ENCODE measurements at places on chromosomes 6 and 20.

GRCh38 chr6:53268858-53269608, 79.7 kb downstream of the ELOVL5 start:
- DNase-seq, result no peak

DNA sequence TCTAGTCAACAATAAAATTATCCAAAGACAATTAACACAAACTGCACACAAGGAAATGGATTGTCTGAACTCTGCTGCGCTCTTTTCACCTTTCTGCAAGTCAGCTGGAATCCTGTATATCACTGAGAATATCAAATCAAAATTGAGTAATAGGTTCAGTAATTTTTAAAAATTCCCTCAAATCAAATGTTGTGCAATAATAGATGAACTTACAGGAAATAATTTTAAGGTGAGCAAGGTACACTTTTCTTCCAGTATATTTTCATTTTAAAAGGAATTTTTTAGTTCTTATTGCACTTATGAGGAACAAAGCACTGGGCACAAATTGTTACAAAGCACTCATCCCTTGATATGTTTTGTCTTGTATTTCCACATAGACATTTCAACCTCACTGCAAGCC, 1.2 kb downstream of the SAYSD1 start:
- DNase-seq, result no peak

DNA sequence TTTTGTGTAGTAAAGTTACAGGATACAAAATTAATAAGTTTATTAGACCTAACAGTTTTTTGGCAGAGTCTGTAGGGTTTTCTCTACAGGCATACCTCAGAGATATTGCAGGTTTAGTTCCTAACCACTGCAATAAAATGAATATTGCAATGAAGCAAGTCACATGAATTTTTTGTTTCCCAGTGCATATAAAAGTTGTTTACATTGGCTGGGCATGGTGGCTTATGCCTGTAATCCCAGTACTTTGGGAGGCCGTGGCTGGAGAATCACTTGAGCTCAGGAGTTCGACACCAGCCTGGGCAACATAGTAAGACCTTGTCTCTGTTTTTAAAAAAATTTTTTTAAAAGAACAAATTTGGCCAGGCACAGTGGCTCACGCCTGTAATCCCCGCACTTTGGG, 16.0 kb downstream of the C6orf52 start:
- DNase-seq, result no peak

DNA sequence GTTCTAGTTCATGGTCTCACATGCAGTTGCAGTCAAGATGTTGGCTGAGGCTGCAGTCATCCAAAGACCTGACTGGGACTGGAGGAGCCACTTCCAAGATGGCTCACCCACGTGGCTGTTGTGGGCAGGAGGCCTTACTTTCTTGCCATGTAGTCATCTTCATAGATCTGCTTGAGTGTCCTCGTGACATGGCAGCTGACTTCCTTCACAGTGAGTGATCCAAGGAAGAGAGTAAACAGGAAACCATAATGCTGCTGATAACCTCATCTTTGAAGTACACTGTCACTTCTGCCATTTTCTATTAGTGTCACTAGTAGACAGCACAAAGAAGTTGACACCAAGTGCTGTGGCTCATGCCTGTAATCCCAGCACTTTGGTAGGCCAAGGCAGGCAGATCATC, 40.1 kb upstream of the AKIRIN2 start:
- no peak for DNase-seq

GRCh38 chr6:72784071-72784470, 162.2 kb downstream of the KCNQ5 start:
- DNase-seq, result no peak

- DNase-seq, result no peak
Measured at GRCh38 chr6:129621252-129621651, 88.7 kb downstream of the ARHGAP18 start.

DNA sequence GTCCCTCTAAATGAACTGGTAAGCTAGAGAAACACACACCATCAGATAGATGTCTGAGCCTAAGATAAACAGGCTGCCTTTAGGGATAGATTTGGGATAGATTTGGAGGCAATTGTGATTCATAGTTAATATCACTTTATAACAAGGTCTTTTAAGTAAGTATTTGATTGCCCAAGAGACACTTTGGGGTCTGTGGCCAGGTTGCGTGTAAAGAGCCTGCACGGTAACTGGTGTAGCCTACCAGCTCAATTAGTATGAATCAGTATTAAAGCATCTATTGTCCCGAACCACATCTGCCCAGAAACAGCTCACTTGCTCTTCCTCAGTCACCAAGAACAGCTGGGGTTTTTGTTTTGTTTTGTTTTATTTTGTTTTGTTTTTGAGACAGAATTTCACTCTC, 193.3 kb downstream of the SASH1 start:
- peak; percentile 90 for DNase-seq

DNA sequence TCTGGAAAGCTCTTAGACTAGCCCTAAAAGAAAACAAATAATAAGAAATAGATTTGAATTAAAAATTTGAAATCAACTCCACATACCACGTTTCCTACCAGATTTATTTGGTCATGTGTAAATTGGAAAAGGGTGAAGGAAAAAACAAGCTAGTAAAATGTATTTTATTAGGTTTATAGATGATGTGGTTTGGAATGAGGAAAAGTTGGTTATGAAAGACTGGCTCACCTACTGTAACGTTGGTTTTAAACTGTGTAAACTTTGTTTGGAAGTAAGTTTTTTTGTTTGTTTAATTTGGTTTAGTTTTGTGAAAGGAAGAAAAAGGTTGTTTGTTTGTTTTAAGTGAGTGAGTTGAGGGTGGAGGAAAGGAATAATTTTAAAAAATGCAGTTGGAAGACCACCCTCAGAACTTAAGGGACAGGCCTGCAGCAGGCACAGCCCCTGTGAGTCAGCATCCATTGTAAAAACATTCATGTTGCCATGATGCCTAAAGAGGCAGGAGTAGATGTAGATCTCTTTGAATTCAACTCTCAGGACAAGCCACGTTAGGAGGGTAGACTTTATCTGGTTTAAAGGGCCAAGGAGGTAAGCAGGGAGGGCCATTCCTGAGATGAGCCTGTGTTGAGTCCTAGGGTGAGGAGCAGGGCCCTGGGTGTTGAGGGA, 93.7 kb upstream of the SCGN start:
- DNase-seq, result no peak

GRCh38 chr20:41436679-41437078, 70.1 kb upstream of the EMILIN3 start:
- peak; percentile 44 for DNase-seq

GRCh38 chr20:55375920-55376319, 629.4 kb downstream of the CBLN4 start:
- DNase-seq, result no peak

DNA sequence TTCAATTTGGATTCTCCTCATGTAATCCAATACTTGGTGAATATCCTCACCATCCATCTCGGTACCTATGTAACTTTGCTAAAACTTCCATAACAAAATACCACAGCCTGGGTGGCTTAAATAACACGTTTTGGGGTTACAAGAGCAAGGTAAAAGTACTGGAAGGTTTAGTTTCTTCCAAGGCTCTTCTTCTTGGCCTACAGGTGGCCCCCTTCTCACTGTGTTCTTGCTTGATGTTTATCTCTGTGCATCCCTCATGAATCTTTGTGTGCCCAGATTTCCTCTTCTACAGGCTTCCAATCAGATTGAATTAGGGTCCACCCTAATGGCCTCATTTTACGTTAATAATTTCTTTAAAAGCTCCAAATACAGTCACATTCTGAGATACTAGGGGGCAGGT, 163.3 kb upstream of the HCRTR2 start:
- DNase-seq, result no peak

DNA sequence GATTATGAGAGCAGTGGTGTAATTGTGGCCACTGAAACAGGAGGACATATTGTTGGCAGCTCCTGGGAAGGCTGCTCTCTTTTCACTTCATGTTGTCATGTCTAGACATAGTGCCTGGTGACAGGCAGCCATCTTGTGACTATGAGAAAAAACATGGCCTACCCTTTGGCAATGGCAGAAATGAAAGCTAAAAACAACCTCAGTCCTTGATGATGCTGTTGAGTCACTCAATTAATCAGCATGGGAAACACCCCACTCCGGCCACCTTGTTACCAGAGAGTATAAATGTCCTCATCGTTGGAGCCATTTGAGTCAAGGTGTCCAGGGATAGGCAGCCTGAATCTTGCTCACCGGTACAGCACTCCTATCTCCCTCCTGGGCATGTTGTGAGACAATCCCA, 31.2 kb upstream of the HMGA1 start:
- no peak for DNase-seq

DNA sequence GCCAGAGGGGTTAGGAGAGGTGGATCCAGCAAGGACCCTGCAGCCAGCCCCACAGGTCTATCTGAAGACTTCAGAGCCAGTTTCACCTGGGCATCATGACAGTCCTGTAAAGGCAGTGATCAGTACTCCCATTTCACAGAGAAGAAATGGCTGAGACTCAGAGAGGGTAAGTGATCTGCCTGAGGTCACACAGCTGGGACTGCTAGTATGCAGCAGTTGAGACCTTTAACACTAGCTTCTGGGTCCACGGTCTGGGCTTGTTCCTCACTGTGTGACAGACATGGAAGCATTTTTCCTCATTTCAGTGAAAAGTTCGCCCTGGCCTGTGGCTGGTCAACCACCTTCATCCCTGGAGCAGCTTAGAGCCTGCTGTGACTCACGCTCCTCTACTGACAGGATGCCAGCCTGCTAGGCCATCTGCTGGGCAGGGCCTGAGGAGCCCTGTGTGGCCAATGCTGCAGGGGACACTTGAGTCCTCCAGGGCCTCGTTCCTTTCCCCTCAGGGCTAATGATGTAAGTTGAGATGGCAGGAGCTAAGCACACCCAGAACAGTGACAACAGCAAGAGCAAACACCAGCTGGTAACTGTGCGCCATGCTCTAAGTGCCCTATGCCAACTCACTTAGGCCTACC, 192.0 kb downstream of the LRFN2 start:
- no peak for DNase-seq

- DNase-seq, result no peak
Measured at GRCh38 chr6:144153260-144153659, 2.9 kb downstream of the STX11 start.

- no peak for DNase-seq
Measured at GRCh38 chr20:42567409-42567808, 622.3 kb downstream of the PTPRT start.

- no peak for DNase-seq
Measured at GRCh38 chr6:135940616-135941167, 89.2 kb downstream of the PDE7B start.

DNA sequence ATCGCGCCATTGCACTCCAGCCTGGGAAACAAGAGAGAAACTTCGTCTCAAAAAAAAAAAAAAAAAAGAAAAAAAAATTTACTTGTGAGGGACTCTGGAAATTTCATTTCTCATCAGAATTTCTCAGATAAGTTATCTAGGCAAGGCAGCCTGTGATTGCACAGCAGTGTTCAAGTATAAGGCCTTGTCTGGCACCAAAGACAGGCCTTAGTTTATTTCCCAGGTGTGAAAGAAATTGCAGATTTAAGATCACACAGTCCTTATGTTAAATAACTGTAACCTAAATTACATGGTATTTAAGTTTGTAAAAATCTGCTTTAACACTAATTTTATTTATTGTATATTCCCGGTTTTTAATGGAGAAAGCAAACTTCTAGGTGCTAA, 34.8 kb downstream of the HFE start:
- DNase-seq, result no peak

DNA sequence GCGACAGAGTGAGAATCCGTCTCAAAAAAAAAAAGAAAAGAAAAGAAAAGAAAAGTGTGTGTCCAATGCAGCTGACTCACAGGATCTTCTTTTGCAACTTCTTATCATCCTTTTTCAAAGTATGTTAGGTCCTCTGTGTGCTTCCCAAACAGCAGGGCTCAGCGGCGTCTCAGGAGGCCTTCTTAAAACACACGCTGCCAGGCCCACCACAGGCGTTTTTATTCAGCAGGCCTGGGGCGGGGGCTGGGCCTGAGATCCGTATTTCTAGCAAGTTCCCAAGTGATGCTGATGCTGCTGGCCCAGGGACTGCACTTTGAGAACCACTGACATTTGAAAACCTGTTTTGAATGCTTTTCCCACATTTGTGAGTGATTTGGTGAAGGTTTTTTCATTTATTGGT, 57.1 kb downstream of the PSMG4 start:
- DNase-seq, result no peak

- no peak for DNase-seq
Measured at GRCh38 chr6:69974193-69974592, 107.8 kb downstream of the COL19A1 start.

- no peak for DNase-seq
Measured at GRCh38 chr6:105449756-105450390, 47.0 kb upstream of the PREP start.

DNA sequence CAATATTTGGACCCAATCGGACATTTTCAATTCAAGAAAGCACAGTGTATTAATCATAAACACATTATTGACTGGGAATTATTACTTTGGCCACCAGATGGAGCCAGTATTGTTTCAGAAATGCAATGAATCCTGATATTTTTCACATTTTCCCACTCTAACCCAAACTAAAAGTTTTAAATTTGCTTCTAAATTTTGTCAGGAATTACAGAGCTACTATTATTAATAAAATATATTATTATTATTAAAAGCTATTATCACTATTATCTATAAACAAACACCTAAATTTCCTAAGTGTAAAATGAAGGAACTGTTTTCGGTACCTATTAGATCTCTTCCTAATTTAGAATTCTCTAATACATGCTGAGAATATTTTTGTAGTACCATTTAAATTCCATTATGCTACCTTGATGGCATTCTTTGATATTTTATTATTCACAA, 245.3 kb downstream of the OGFRL1 start:
- DNase-seq, result no peak

GRCh38 chr6:168385037-168385759, 55.8 kb upstream of the SMOC2 start:
- DNase-seq, result no peak

DNA sequence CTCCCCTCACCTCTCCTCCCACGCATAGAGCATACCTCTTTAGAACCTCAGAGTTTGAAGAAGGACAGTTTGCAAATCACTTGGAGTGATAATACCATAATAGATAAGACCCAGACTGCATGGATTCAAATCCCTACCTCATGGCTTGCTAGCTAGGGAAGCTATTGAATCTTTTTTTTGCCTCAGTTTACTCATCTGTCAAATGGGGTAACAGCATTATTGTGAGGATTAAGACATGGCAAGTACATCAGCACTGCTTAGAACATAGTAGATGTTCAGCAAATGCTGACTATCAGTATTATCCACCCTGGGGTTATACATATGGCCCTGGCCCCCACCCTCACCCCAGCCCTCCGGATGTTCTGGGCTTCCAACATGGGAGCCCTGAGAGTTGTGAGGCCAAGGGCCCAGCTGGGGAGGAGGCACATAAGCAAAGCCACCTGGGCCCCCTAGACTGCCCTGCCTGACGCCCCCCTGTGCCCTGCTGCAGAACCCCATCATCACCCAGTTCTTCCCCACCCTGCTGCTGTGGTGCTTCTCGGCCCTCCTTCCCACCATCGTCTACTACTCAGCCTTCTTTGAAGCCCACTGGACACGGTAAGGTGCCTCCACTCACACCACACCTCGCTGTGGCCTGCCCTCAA, 9.1 kb upstream of the CAPN11 start:
- DNase-seq, result no peak

DNA sequence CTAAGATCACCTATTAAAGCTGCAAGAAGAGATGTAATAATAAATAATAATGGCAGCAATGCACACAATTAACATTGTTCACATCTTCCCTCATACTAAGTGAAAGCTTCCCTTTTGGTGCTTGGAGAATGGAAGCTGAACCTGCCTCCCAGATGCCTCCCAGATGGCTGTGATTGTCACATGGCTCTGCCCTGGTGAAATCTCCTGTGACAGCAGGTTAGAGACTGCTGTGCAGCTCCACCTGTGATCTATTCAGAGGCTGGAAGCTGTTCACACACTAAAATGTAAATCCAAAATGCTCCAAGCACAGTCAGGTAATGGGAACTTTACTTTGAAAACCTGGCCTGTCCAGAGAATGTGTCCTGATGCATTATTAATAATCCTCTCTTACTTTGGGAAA, 41.7 kb upstream of the RGS17 start:
- no peak for DNase-seq
